ENCODE measurements at places on chromosomes 13 and 19.

GRCh38 chr19:41936416-41936850 lies 8.2 kb upstream of the ERFL start:
- DNase-seq, result no peak

DNA sequence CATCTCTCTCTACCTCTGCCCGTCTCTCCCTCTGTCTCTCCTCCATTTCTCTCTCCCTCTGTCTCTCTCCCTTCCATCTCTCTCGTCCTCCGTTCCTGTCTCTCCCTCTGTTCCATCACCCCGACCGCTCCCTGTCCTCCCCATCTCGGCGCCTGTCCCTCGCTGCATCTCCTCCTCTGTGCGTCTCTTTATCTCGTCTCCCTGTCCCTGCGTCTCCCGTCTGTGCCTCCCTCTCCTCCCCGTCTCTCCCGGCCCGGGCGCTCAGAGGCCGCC lies 4.6 kb downstream of the GRIN2D start:
- no peak for DNase-seq

- DNase-seq, result no peak
These were observed 44.8 kb downstream of the SIPA1L3 start for GRCh38 chr19:37951816-37952210.

DNA sequence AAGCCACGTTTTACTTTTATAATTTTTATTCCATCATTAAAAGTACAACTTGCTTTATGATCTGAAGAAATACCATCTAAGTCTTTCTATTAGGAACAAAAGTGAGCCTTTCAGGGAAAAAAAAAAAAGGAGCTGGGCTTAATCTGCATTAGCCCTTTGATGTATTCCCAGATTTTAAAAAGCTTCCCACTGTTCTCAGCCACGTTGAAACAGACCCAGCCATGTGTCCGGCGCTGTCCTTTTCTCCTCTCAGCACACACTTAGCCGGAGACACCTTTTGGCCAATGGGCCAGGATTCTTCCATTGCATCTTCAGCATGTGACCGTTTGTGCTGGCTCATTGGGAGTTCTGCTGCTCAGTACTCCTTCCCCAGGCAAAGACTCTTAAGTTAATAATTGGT lies 105.5 kb downstream of the GGACT start:
- DNase-seq, result no peak

DNA sequence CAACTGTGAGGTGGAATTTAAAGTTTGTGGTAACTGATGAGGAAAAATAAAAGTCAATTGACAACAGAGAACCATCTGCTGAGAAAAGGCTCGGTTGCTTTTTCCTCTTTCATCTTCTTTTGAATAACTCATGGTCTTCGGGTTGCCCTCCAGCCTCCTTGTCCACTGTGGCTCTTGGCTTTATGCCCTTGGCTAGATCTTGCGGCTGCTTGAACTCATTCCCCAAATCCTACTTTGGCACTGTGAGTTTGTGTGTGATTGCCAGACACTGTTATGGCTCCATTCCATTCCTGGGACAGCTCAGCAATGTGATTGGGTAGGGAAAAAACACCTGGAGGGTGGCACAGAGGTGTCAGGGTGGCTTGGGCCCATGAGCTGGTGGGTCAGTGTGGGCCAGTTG lies 387.4 kb downstream of the DLEU7 start:
- DNase-seq, result no peak

DNA sequence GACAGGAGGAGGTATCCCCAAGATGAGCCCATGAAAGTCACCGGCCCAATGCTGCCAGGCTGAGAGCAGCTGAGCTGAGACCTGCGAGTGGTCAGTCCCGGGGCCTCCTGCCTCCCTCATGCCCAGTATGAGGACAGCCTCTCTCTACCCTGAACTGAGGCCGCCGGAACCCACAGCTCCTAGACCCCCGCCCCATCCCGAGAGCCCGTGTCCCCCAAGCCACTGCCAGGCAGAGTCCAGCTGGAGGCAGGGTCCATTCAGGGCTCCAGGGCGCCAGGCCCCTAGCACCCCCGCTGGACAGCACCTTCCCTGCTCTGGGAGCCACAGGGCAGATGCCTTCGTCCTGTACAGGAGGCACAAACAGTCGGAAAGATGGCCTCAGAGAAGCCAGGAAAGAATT lies 38.7 kb downstream of the MLLT1 start:
- DNase-seq, result no peak

- no peak for DNase-seq
These were observed 32.8 kb downstream of the GSX1 start for GRCh38 chr13:27825072-27825471.

GRCh38 chr13:29746148-29746677 lies 104.2 kb downstream of the UBL3 start:
- DNase-seq, result no peak

DNA sequence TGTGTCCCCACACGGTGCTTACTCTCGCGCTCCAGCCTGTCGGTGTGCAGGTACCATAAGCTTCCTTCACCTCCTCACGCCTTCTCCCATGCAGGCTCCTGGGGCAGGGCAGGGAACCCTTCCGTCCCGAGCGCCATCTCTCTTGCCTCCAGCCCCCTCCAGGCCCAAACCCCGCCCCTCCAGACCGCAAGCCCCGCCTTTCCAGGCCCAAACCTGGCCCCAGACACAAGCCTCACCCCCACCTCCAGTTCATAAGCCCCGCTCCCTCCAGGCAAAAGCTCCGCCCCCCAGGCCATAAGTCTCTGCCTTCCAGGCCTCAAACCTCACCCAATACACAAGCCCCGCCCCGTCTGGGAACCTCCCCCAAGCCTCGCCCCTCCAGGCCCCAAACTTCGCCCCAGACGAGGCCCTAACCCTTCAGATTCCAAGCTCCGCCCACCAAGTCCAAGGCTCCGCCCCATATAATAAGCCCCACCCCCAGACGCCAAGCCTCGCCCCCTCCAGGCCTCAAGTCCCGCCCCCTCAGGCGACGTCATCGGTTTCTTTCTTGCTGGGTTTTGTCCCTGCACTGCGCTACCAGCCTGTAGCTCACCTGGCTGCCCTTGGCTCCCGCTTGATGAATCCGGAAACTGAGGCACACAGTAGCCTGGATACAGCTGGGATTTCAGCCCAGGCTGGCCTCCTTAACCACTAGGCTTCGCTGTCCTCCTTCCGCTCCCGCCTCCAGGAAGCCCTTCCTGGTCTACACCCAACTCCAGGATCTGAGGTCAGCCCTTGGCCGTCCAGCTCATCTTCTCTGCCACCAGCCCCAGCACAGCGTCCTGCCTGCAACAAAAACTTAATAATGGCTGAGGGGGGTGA lies 16.1 kb downstream of the MKNK2 start:
- peak; percentile 48 for DNase-seq
